ENCODE measurements at places on chromosomes 7 and 10.

GRCh38 chr7:84799106-84799505 is 387.8 kb downstream of the SEMA3D start:
- DNase-seq, result no peak

DNA sequence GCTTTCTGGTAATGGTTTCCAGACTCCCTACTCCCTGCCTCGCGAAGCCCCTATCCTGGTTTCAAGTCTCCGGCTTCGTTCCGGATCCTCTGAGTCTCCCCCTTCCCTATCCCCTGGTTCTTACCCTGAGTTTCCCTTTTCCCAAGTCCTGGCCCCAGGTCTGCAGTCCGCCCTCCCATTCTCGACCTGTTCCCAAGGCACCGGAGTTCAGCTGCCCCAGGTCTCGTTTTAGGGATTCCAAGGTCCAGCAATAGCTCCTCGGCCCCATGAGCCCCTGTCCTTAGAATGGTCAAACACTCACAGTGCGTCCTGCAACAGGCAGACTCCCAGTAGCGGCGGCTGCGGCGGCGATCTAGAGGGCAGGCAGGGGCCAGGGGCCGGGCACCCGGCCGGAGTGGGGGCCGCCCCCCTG is 274 bp downstream of the PITX3 start:
- DNase-seq, result no peak

- DNase-seq, result no peak
Measured at GRCh38 chr7:47556511-47557180, 25.3 kb downstream of the TNS3 start.

GRCh38 chr10:3255616-3256015 is 83.0 kb upstream of the PITRM1 start:
- DNase-seq, result no peak

DNA sequence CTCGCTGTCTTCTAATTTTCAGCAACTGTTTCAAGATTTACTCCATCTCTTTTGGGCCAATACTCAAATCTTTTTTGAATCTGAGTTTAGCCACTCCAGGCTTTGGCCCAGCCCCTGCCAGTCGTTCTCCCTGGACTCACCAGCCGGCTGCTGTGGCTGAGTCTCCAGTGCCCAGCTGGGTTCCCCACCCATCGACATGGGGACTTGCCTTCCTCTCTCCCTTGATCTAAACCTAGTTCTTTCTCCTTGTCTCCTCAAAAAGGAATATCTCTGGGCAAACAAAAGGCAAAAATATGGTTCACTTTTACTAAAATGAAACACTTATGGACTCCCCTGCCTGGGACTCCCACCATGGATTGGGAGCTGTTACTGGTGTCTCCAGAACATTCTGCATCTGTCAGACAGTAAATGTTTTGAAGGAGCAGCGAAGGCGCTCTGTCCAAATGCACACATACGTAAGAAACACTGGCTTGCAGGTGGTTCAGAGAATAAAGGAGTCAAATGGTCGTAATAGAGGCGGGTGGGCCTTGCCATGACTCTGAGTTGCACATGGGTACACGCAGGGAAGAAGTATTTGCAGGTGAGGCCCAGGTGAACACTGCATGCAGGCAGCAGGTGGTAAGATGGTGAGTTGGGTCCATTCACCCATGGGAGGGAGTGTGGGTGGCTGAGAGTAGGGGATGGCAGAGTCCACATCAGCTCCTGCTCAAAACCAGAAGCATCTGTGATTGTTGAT is 35.5 kb upstream of the HABP2 start:
- no peak for DNase-seq

GRCh38 chr10:1074052-1074747 is 18.0 kb downstream of the WDR37 start:
- DNase-seq, result no peak
